ENCODE measurements at places on chromosomes 11 and 22.

- ATAC-seq = no peak
These were observed 88.9 kb downstream of the MAML2 start for GRCh38 chr11:96254087-96254486.

GRCh38 chr11:72119198-72119597 is 6.7 kb upstream of the ANAPC15 start:
- no peak for ATAC-seq

- ATAC-seq = no peak
These were observed 63.8 kb upstream of the OPCML start for GRCh38 chr11:133595998-133596590.

GRCh38 chr11:3169255-3170043 is 4.3 kb upstream of the OSBPL5 start:
- ATAC-seq = peak; percentile 33

DNA sequence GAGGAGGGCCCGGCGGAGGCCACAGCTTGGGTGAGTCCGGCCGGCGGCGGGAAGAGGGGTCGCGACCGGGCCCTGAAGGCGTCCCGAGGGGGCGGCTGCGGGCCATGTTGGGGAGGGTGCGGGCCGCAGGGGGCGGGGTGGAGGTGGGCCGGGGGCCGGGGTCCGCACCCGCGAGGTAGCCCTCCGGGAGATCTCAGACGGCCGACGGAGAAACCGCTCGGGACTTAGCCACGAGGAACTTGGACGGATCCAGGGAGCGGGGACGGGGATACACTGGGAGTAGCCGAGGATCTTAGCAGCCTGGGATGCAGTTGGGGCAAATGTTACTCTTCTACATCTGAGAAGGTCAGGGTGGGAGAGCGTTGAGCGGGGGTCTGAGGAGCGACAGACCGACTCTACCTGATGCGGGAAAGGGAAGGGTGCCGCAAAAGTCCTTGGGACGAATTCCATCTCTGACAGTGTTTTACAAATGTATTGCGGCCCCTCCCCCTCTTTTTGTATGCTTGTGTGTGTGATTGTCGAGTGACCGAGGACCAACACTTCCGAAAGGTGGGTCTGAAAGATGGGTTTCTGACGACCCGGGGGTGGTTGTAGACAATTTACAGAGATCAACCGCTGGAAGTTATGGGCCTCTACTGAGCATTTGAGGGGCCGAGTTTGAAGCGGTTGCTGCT is 658 bp downstream of the STIP1 start:
- no peak for ATAC-seq

DNA sequence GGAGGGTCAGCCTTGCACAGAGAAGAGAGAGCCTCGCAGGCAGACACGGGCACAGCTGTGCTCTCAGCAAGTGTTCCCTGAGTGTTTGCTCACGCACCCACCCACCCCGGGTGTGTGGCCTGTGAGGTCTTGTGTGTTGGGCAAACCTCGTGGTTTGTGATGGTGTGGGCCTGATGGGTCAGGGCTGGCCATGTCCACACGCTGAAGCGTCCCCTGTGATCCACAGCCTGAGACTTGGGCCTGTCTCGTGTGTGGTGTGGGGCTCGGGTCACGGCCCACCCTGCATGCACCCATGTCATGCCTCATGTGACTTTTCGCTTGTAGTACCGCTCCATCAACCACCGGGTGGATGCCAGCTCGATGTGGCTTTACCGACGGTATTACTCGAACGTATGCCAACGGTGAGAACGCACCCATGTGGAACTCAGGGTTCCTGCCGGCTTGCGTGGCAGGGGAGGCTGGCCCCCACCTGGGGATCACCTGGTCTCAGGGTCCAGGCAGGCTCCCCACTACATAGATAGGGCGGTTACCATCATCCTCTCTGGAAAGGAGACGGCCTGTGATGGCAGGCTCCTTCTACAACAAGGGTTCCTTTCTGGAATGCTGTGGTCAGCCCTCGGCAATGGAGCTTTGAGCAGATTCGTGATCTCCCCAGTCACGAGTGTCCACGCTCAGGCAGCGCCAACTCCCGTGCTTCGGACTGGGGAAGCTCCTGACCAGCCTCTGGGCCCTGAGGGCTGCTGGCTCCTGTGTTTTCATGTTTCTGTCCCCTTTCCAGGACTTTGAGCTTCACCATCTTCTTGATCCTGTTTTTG is 5.9 kb downstream of the TPCN2 start:
- ATAC-seq = no peak

DNA sequence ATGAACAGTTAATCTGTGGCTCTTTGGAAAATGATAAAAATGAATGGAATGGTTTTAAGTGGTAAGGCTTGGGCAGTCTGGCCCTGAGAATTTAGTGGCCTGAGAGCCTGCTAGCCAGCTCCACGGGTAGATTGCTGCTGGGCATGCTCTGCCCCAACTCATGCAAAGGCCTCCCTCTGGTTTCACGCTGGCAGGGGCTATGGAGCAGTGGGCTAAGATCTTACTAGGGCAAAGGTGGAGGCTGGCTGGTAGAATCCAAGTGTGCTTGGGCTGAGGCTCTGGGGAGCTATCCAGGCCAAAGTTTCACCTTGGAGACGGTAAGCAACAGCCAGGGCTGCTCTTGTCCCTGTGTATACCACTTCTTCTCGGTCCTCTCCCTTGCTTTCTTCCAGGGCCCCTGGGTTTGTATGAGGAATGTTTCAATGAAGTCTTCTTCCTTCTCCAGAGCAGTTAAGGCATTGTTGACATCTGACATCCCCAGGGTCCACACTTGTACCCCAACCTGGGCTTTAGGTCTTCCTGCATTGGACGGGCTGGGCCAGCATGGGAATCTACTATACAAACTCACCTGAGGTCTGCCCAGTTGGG is 27.4 kb downstream of the UBE2L3 start:
- ATAC-seq = no peak

- no peak for ATAC-seq
These were observed 33.2 kb downstream of the ACAT1 start for GRCh38 chr11:108154591-108154990.

DNA sequence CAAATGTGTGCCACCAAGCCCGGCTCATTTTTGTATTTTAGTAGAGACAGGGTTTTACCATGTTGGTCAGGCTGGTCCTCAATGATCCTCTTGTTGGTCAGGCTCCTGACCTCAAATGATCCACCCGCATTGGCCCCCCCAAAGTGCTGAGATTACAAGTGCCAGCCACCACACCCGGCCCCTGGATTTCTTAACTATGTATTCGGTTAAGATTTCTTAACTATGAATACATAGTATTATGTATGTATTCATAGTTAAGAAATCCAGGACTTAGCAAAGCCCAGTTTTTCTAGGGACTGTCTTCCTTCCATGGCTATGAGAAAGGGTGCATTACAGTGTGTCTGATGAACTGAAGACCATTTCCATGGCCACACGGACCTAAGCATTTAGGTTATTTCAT is 1.7 kb downstream of the C11orf91 start:
- ATAC-seq = no peak

- ATAC-seq = peak; percentile 16
These were observed 20.3 kb downstream of the BMAL1 start for GRCh38 chr11:13297917-13298356.

- ATAC-seq = peak; percentile 37
These were observed 3.0 kb downstream of the LRP5 start for GRCh38 chr11:68315171-68315920.

DNA sequence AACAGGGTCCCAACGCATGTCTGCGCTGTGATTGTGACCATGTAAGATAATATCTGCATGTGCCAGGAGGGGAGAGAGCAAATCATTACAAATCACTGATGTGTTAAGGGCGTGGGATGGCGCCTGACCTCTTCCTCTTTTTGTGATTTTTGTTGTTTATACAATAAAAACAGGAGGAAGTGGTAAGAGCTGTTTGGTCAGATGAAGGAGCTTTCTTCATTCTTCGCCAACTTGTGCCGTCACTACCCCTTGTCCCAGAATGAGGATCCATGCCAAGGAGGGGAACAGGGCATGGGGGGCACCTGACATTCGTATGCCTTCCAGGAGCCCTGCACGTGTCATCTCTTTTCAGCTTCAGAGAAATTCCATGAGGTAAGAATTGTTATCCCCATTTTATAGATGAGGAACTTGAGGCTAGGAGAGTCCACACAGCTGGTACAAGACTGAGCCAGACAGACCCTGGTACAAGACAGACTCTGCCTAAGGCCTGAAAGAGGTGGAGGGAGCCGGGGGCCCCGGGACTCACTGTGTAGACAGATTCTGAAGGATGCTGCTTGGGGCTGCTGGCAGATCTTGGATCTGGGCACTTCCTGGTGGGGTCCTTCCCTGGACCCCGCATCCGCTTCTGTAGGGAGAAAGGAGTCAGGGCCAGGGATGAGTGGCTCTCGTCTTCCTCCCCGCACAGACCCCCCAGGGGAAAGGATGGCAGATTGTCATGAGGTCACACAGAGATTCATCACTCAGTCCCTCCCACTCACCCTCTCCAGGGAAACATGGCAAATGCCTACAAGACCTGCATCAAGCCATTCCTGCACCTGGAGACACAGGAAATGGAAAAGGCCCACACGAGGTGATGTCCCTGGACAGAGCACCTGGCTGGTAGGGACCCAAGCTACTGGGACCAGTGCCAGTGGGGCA is 34.6 kb downstream of the NFAM1 start:
- peak; percentile 66 for ATAC-seq

- no peak for ATAC-seq
These were observed 25.2 kb upstream of the MTCH2 start for GRCh38 chr11:47667555-47667954.

DNA sequence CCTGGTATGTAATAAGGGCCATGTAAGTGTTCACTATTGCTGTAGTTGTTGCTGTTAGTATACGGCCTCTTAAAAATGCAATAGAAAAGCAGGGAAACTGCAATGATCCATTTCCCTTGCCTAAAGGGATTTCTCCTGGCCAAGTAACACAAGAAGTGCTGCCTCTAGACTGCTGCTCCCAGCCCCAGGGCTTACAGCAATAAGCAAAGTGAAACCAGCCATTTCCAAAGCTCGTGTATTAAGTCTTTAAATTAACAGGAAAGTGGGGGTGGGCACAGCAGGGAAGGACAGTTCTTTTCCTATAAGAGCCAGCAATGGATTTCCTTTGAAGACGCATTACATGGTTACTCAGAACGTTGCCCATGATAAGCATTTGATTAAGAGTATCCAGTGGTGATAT is 36.9 kb upstream of the WT1 start:
- no peak for ATAC-seq

DNA sequence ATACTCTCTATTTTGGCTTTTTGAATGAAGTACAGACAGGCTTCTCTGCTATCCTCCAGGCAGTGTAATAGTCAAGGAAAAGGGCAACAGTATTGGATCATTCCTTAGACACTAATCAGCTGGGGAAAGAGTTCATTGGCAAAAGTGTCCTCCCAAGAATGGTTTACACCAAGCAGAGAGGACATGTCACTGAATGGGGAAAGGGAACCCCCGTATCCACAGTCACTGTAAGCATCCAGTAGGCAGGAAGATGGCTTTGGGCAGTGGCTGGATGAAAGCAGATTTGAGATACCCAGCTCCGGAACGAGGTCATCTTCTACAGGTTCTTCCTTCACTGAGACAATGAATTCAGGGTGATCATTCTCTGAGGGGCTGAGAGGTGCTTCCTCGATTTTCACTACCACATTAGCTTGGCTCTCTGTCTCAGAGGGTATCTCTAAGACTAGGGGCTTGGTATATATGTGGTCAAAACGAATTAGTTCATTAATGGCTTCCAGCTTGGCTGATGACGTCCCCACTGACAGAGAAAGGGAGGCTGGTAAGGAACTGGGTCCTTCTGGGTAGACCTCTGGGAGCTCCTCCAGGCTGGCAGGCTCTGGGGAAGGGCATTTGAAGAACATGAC is 5.2 kb downstream of the XBP1 start:
- no peak for ATAC-seq

DNA sequence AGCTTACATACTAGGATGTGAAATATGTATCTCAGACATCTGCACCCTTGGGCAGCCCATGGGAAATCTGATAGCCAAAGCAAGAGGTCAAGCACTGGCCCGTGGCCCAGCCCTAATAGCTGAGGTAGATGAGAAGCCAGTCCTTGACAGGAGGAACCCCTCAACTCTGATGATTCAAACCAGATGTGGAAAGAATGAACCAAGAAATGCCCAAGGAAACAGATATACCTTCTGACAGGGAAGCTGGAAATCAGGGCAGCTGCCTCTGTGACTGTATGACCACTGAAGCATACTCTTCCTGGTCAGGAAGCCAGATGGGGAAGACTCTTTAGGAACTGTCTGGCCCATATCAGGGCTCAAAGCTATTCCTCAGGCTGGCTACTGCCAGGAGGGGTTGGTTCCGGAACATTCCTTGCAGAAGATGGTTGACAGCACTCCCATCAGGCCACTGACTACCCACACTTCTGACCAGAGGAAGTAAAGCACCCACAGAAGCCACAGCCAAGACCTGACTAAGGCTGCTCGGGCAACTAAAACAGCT is 124.2 kb downstream of the SWAP70 start:
- peak; percentile 74 for ATAC-seq

GRCh38 chr11:117839380-117839881 is 14.9 kb upstream of the FXYD2 start:
- ATAC-seq = no peak

DNA sequence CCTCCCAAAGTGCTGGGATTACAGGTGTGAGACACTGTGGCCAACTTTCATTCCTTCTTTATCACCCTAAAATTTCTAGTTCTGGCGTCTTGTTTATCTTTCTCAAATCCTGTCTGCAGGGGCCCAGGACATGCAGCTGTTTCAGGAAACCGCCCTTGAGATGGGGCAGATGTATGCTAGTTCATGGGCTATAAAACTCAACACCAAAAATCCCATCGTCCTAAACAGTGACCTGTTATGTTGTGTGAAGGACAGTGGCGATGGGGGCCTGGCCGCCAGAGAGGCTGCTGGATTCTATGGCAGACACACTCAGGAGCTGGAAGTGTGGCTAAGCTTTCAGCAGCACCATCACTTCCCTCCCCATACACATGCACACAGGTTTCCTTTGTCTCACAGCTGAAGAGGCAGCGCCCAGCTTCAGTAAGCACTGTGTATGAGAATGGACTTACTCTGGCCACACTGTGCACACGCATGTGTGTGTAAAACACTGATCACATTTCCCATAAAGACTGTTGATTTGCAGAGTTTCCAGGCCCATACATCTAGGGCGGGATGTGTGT is 36.7 kb downstream of the MARK2 start:
- ATAC-seq = no peak

GRCh38 chr22:29458551-29458950 is 20.2 kb downstream of the RFPL1 start:
- ATAC-seq = no peak

- ATAC-seq = no peak
These were observed 94.5 kb downstream of the PHF21A start for GRCh38 chr11:46026606-46027293.

Measured in gastroesophageal sphincter (tissue), 4 donors.